ENCODE measurements at places on chromosomes 2 and 18. TPM values are rescaled to one million over a fixed set of nuclear protein-coding genes. Genes with fewer than 3 reads are reported as not detected.

ZSWIM2 gene
- total RNA-seq: not detected

CHRNG gene
- not detected for total RNA-seq

FNDC4 gene
- 3.3 TPM for total RNA-seq

ARL6IP6 gene
- 37.8 TPM for total RNA-seq

SLC38A11 gene
- not detected for total RNA-seq

SCN9A gene
- total RNA-seq: 0.07 TPM

LYPD6 gene
- 3.0 TPM for total RNA-seq

SKOR2 gene
- total RNA-seq: not detected

EPB41L3 gene
- 0.34 TPM for total RNA-seq

IKZF2 gene
- total RNA-seq: 1.6 TPM

IDH1 gene
- total RNA-seq: 91.2 TPM

ERMN gene
- not detected for total RNA-seq

LRRC30 gene
- total RNA-seq: not detected

SEPTIN10 gene
- 113 TPM for total RNA-seq

RUFY4 gene
- total RNA-seq: 0.27 TPM

UGT1A9 gene
- total RNA-seq: not detected

TSPYL6 gene
- total RNA-seq: not detected

GAREM2 gene
- 13.3 TPM for total RNA-seq

NEU2 gene
- not detected for total RNA-seq

CXCR4 gene
- total RNA-seq: 1.3 TPM

RAX gene
- not detected for total RNA-seq
